ENCODE measurements at places on chromosomes 16 and 17. TPM values are rescaled to one million over a fixed set of nuclear protein-coding genes. Genes with fewer than 3 reads are reported as not detected.

Gene TBC1D3
- not detected for total RNA-seq

Gene CRISPLD2
- 3.1 TPM for total RNA-seq

Gene SEPTIN12
- not detected for total RNA-seq

Gene C17orf50
- total RNA-seq: not detected

Gene KRTAP4-9
- not detected for total RNA-seq

Gene TCAP
- total RNA-seq: 0.34 TPM

Gene ZNF469
- total RNA-seq: 3.3 TPM

Gene PIMREG
- total RNA-seq: 4.4 TPM

Gene CSH1
- total RNA-seq: not detected

Gene LCAT
- 5.2 TPM for total RNA-seq

Gene ADORA2B
- 12.9 TPM for total RNA-seq

Gene RNF227
- 1.7 TPM for total RNA-seq

Gene MAF
- 29.0 TPM for total RNA-seq

Gene MVD
- total RNA-seq: 59.0 TPM

Gene C16orf86
- total RNA-seq: 3.9 TPM

Gene TEX19
- total RNA-seq: under 0.01 TPM

Gene SLC35G3
- total RNA-seq: not detected

Measured in bronchial smooth muscle cell (primary cell).